Regular cardiac myocyte (primary cell): ENCODE measurements at places on chromosomes 2 and 18. TPM values are rescaled to one million over a fixed set of nuclear protein-coding genes. Genes with fewer than 3 reads are reported as not detected.

Gene SP110
- 3.9 and 6.5 TPM in 2 replicates for total RNA-seq

Gene SKOR2
- not detected in 2 replicates for total RNA-seq

Gene LCLAT1
- total RNA-seq, result 13.8 and 16.3 TPM in 2 replicates

Gene ODC1
- 133 and 403 TPM in 2 replicates for total RNA-seq

Gene ITPRIPL1
- total RNA-seq, result 1.1 and 1.3 TPM in 2 replicates

Gene COL5A2
- 391 and 929 TPM in 2 replicates for total RNA-seq

Gene ZC3H6
- total RNA-seq, result 1.5 and 5.1 TPM in 2 replicates

Gene SLC5A7
- total RNA-seq, result not detected in 2 replicates

Gene MRPL53
- total RNA-seq, result 37.5 and 47.0 TPM in 2 replicates

Gene ALK
- under 0.01 TPM in 1 of 2 replicates, not detected in the other for total RNA-seq

Gene DIS3L2
- 13.2 and 20.9 TPM in 2 replicates for total RNA-seq

Gene CABYR
- total RNA-seq, result 2.3 and 5.9 TPM in 2 replicates

Gene PPIL3
- 49.0 and 56.0 TPM in 2 replicates for total RNA-seq

Gene LMAN2L
- 28.2 and 31.9 TPM in 2 replicates for total RNA-seq

Gene OSBPL1A
- 17.1 and 35.2 TPM in 2 replicates for total RNA-seq

Gene DYSF
- 5.6 and 12.7 TPM in 2 replicates for total RNA-seq

Gene PLCD4
- 2.3 and 3.1 TPM in 2 replicates for total RNA-seq

Gene MOGAT1
- total RNA-seq, result not detected in 2 replicates

Gene GRB14
- 6.2 and 12.8 TPM in 2 replicates for total RNA-seq

Gene SIX3
- not detected in 2 replicates for total RNA-seq

Gene COBLL1
- total RNA-seq, result 7.7 and 20.9 TPM in 2 replicates

Gene LBX2
- 2.1 and 2.8 TPM in 2 replicates for total RNA-seq

Gene PDCD1
- total RNA-seq, result not detected in 2 replicates

Gene CELF4
- total RNA-seq, result under 0.01 TPM in 1 of 2 replicates, not detected in the other

Gene CCBE1
- total RNA-seq, result 21.4 and 39.3 TPM in 2 replicates

Gene ANKRD44
- 15.8 and 17.8 TPM in 2 replicates for total RNA-seq

Gene SERPINB11
- not detected in 2 replicates for total RNA-seq

Gene OST4
- total RNA-seq, result 560 and 905 TPM in 2 replicates

Gene SLC8A1
- total RNA-seq, result 84.4 and 131 TPM in 2 replicates

Gene IL36B
- not detected in 2 replicates for total RNA-seq

Gene HMSD
- under 0.01 TPM in 1 of 2 replicates, not detected in the other for total RNA-seq

Gene SPC25
- under 0.01 and 8.6 TPM in 2 replicates for total RNA-seq

Gene STPG4
- total RNA-seq, result under 0.01 and 0.56 TPM in 2 replicates

Gene CPLX4
- not detected in 2 replicates for total RNA-seq

Gene OTX1
- under 0.01 TPM in 1 of 2 replicates, not detected in the other for total RNA-seq

Gene ZNF396
- total RNA-seq, result 1.3 and 2.0 TPM in 2 replicates

Gene NLRC4
- total RNA-seq, result not detected in 2 replicates

Gene POTEF
- not detected in 2 replicates for total RNA-seq

Gene PAX8
- total RNA-seq, result 0.38 and 1.1 TPM in 2 replicates

Gene GALNT3
- total RNA-seq, result 0.56 and 1.2 TPM in 2 replicates
